ENCODE measurements at places on chromosomes 4 and X. TPM values are rescaled to one million over a fixed set of nuclear protein-coding genes. Genes with fewer than 3 reads are reported as not detected.

The FATE1 gene
- total RNA-seq: not detected

The DUSP9 gene
- total RNA-seq: 7.6 TPM

The NAP1L3 gene
- total RNA-seq: 4.0 TPM

The ASB11 gene
- not detected for total RNA-seq

The NSUN7 gene
- not detected for total RNA-seq

The IL1RAPL1 gene
- 35.0 TPM for total RNA-seq

The NPY2R gene
- total RNA-seq: not detected

The STIM2 gene
- total RNA-seq: 28.0 TPM

The PYURF gene
- total RNA-seq: 102 TPM
